ENCODE measurements at places on chromosomes 7 and 10.
A peak's percentile ranks its signal among the peaks of the same experiment; 100 is the strongest.

GRCh38 chr7:9264395-9264794, 831.0 kb downstream of the NXPH1 start:
- DNase-seq: no peak

DNA sequence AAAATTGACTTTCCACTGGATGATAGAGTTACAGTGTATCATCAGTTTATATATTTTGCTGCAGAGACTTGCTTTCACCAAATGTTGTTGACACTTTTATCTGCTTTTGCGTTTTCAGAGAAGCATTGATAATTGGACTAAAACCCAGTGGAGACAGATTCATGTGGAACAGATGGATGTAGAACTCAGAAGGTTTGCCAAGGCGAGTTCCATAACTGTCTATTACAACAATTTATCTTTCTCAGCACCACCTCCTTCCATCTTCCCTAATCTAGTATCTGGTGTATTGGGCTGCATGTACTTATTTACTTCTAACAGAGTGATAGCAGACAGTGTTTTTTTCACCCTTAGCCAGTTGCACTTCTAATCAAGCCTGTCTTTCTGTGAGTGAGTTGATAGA, 73.3 kb downstream of the DNAH11 start:
- DNase-seq: no peak

GRCh38 chr7:48637382-48637781, 287.0 kb upstream of the CDC14C start:
- DNase-seq: peak; percentile 25

- DNase-seq: no peak
Measured at GRCh38 chr10:69372126-69372980, 44.4 kb downstream of the TACR2 start.

DNA sequence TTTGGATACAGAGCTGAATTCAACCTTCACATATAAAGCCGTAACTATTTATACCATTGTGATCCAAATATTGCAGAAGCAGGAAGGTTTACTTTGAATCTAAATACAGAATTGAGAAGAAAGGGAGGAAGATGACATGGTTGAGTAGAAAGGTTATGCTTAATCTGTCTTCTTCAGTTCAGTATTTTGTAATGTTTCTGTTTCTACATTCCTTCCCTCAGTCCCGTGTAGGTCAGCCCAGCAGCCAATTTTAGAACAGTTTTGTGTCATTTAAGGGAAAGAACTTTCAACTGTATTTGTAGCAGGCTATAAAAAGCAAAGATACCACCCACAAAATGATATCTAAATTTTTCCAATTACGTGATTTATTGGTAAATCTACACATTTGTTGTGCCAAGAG, 97.4 kb downstream of the CPED1 start:
- DNase-seq: no peak

- DNase-seq: no peak
Measured at GRCh38 chr7:1704811-1705738, 35.0 kb downstream of the ELFN1 start.

- DNase-seq: peak; percentile 4
Measured at GRCh38 chr10:48519481-48520183, 85.2 kb downstream of the ARHGAP22 start.

GRCh38 chr10:110077436-110078130, 69.8 kb downstream of the ADD3 start:
- peak; percentile 57 for DNase-seq

DNA sequence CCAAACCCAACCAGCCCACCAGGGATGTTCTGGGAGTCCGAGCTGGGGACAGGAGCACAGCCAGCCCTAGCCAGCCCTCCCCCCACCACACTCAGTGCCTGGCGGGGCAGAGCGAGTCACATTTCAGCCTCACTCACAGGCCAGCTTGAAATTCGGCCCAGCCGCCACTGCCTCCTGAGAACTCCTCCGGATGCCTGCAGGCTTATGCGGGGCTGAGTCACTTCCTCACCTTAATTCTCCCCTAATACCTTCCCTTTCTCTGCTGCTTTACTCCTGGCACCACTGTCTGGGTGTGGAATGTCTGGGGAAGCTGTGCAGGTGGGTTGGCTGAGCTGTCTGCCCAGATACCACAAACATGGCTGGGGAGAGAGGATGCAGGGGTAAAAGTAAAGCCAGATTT, 22.6 kb upstream of the DLG5 start:
- no peak for DNase-seq

- peak; percentile 12 for DNase-seq
Measured at GRCh38 chr10:10421071-10421470, 596.6 kb upstream of the CELF2 start.

GRCh38 chr7:96546426-96546825, 163.2 kb downstream of the SEM1 start:
- DNase-seq: no peak

- no peak for DNase-seq
Measured at GRCh38 chr7:105635197-105635596, 53.9 kb upstream of the EFCAB10 start.

- no peak for DNase-seq
Measured at GRCh38 chr7:38372290-38372689, 98.9 kb upstream of the TARP start.

- DNase-seq: no peak
Measured at GRCh38 chr10:51397244-51397643, 302.2 kb downstream of the CSTF2T start.

DNA sequence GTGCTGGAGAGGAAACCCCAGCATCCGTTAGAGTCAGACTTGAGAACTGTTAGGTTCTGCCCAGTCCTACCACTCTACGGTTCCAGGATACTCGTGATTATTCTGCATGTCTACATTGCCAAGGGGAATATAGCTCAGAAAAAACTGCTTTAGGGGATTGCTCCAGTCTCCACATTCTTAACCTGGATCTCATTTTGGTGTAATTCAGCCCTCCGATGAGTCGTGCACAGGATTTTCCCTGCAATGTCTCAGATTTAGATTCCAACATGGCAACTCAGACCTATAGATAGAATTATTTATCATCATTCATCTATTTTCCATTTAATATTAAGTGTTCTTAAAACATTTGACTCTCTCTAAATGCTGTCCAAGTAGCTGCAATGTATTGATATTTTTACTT, 121.1 kb upstream of the ZEB1 start:
- DNase-seq: no peak

GRCh38 chr7:115763347-115763746, 267.2 kb downstream of the TFEC start:
- DNase-seq: no peak

GRCh38 chr7:104998040-104998752, 15.8 kb upstream of the KMT2E start:
- DNase-seq: no peak

GRCh38 chr10:67801118-67801517, 36.9 kb downstream of the DNAJC12 start:
- no peak for DNase-seq

DNA sequence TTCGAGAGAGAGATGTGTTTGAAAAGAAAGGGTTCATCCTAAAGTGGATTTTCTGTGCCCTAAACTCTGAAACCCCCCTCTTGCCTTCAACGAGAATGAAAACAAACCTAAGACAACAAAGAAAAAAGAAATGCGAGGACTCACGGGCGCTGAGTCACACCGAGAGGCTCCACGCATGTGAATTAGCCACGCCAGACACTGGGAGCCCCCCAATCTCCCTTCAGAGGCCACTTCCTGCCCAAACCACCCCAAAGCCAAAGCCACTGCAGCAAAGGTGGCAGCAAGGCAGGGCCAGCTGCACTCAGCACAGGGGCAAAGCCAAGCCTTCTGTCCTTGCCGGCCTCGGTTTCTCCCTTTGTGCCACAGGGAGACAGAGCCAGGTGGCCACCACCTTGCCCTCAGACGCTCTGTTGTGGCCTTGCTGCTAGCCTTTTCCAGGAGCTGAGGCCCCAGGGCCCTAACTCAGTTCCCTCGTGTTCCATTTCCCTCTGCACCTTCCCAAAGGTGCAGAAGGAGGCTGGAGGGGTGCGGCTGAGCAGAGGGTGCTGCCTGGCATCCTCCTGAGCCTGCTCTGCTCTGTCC, 93.3 kb downstream of the FAM53B start:
- DNase-seq: peak; percentile 66

DNA sequence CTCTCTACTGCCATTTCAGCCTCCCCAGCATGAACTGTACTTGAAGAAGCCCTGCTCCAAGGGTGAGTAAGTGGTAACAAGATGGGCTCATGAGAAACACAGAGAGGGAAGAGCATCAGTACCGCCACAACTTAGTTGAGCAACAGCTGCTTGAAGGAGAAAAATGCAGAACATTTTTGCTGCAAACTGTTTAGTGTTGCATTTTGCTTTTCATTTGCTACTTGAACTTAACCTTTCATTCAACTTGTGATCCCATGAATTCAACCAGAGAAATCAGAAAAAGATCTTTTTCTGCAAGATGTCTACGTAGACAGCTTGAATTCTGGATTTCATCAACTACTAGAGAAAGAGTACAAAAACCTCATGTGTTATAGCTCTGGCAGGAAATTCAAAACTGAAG, 40.7 kb downstream of the ANK3 start:
- no peak for DNase-seq

DNA sequence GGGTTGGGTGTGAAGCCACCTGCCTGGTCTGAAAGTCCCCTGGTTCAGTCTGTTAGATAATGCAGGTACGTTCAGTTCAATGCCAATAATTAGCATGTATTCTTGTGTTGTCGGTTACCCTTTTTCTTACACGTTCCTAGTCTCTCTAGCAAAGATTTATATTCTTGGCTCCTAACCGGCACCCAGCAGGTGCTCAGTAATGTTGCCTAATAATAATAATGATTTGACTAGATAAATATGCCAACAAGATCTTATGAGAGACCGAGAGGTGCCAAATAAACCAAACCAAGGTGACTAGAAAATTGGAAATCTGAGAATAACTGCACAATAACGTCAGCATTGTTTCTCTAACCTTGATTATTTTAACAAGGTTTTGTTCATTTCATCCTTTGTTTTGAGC, 1.1 kb upstream of the SMIM30 start:
- no peak for DNase-seq

DNA sequence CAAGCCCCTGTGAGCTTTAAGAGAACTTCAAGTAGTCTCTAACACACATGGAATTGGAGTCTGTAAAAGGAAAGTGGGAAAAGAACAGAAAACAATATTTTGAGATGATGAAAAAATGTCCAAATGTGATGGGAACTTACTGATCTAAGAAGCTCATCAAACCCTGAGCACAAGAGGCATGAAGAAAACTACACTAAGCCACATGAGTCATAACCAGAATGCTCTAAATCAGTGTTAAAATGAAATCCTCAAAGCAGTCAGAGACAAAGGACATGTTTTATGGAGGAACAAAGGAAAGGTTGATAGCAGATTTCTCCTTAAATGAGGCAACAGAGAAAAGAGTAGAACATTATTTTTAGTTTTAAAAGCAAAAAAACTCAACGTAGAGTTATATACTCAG, 37.2 kb downstream of the ZNF33A start:
- DNase-seq: peak; percentile 51

- no peak for DNase-seq
Measured at GRCh38 chr10:110978204-110978603, 58.8 kb downstream of the SHOC2 start.

GRCh38 chr7:157526005-157526912, 189.5 kb downstream of the DNAJB6 start:
- DNase-seq: no peak

- no peak for DNase-seq
Measured at GRCh38 chr7:31070991-31071644, 19.0 kb downstream of the ADCYAP1R1 start.

DNA sequence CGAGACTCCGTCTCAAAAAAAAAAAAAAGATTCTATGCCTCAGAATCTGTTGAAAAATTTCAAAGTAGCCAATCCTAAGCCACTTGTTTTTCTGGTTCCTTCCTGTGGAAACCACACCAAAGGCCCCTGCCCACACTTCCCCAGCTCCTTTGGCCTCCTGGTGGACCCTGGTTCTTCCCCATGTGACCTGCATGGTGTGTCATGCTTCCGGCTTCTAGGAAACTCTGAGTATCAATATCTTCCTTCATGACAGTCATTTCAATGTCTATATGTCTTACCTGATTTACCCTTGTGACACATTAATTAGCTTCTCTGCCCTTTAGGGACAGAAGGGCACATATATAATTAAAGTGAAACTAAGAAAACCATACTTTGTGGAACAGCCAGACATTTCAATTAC, 80.4 kb upstream of the GRB10 start:
- peak; percentile 15 for DNase-seq

DNA sequence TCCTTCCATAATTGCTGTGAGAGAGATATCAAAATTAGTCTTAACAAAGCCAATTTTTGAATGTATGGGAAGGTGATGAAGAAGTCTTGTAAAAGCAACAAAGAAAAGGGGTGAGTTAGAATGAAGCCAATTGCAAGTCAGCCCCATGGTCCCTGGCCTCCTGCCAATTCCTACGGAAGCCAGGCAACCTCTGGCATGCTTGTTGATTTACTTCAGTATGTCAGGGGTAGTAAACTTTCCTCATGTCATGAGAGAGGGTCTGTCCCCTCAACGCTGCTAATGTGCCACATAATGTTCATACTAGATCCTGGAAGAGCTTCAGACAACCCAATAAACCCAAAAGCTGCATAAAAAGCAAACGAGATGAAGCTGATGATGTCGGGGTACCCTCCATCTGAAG, 159.1 kb upstream of the YAE1 start:
- DNase-seq: no peak

DNA sequence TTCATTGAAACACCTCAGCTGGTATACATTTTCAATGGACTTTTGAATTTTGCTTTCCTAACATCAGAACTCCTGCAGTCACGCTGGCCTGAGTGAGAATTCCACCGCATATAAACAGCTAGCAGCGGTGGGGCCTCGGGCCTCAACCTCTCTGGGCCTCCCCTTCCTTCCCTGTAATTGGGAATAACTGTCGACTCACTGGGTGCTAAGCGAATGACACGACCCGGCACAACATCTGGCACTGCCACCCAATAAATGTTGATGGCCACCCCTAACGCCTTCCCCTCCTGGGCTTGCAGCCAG, 670 bp downstream of the RCC1L start:
- no peak for DNase-seq

DNA sequence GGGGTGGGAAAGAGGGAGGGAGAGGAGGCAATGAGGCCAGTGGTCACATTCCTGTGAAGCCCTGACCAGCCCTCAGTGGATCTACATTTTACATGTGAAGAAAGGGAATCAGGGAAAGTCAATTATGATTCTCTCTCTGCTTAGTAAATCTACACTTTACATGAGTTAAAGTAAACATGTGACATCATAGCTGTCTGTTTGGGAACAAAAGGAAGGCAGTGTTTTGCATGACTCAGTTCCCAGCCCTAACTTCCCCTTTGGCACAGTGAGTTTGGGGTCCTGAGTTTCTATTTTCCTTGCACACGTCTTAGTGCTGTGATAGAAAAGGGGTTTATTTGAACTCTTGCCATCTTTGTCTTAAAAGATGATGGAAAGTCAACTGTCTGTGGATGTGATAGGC, 615.1 kb downstream of the SDK1 start:
- DNase-seq: no peak

DNA sequence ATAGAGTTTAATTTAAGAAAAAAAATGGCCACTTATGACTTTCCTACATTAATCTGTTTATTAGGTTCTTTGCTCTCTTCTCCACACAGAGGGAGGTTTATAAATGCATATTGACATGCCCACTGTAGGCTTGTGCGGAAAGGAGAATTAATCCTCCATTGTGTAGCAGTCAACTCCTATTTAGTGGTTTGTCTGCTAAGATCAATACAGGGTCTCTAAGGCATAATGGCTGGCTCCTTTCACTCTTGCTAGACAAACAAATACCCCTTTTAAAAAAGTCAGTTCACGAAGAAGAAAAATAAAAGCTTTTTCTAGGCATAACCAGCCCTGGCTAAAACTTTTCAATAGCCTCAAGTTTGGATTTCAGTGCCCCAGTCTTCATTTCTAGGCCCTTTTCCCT, 141.6 kb downstream of the TSPAN12 start:
- DNase-seq: no peak
